ENCODE measurements at places on chromosomes 3 and 15. TPM values are rescaled to one million over a fixed set of nuclear protein-coding genes. Genes with fewer than 3 reads are reported as not detected.

DNA sequence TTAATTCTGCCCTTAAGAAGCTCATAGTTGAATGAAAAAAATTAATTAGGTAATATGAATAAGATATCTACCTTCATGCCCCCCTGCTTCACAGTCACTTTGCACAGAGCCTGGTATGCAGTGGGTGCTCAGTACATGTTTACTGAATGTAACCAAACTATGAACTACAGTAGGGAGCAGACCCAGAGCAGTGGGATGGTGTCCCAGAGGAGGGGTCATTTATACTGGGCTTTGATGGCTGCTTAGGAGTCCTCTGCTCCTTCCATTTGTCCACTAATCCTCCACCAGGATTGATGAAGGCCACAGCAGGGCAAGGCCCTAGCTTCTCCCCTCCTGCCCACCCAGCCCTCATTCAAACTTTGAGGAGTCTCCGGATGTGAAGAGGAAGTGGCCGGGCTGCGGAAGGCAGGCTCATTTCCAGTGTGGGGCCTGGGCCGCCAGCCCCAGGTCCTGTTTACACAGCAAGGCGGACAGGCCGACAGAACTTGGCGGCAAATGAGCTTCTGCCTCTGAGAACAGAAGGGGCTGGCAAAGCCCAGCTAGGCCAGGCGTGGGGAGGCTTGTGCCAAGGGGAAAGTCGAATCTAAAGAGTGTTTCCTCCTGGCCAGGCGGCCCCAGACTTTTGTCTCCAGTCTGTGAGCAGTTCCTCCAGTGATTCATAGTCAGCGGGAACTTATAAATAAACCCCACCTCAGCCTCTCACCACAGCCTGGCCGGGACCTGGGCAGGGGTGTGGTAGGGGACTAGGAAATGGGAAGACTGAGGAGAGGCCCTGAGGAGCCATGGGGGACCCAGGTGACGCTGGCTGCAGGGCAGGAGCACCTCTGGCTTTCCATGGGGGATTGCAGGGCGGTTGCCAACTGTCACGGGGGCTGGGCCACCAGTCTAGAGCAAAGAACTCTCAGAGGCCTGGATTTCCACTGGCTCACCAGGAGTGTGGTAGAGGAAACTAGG, 51.6 kb upstream of the LCTL start:
- DNase-seq: no peak

- no peak for DNase-seq
Observed at GRCh38 chr3:107367353-107367752, 9.9 kb upstream of the CCDC54 start.

- no peak for DNase-seq
Observed at GRCh38 chr3:188868803-188869202, 303.0 kb upstream of the TPRG1 start.

The ULK3 gene
- total RNA-seq: 84.9 TPM

DNA sequence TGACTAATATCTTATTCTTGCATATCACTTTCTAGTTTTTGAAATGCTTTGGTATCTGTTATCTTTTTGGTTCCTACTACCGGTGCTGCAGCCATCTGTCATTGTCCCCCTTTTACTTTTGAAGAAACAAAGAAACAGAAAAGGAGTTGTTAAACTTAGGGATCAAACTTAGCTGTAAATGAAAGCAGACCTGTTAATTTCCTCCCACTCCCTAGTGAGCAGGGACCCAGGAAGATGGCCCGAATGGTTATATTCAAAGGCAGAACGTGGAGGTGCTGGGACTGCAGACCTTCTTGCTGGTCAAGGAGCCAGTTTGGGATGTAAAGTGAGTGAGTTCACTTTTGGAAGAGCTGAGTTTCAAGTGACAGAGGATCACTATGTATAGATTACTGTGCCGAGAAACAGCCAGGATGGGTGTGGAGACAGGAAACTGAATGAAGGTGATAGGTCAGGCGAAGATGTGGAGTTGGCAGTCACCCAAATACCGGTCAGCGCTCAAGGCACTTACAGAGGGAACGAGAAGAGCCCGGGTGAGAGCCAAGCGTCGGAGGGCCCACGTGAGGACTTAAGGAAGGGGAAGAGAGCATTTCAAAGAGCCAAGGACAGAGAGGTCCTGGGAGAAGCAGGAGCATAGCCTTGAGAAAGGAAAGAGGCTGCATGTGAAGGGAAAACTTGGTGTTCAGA, 20.1 kb downstream of the KBTBD8 start:
- DNase-seq: no peak

DNA sequence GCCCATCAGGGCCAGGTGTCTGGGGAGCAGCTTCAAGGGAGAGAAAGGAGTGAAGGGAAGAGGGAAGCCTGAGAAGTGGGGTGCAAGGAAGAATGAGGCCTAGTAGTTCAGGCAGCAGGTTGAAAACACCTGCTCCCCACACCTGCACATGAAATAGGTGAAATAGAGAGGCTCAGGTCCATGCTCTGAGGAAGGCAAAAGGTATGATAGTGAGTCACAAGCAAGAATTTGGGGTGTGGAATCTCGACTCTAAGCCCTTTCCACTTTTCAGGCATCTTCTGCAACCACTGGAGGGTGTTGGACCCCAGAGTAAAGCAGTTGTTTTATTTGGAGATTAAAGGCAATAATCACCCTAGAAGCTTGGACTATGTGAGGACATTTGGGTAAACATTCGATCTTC, 157.5 kb downstream of the CTNNB1 start:
- DNase-seq: no peak
